ENCODE measurements at places on chromosomes 7 and 10.

DNA sequence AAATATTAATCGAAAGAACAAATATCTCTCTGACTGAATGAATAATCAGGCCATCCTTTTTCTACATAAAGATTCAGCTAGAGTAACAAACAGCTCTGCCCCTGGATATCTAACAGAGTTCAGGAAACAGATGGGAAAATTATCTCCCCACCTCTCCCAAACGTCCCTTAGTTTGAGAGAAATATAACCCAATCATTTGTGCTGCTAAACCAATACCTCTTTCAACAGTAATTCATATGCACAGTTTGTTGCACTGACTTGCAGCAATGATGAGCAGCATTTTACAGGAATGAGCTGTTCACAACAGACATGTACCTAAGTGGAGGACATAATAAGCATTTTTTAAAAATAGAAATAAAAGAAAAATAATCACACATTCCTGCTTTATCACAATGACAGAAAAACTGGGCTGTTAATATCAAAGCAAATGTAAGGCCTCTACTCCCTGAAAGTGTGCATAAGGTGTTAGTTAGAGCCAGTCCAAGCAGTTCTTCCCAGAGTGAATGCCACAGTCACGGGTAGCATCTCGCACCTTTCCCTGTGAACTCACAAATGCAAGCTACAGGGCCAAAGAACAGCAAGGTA lies 2.3 kb downstream of the CREB3L2 start:
- DNase-seq, result no peak

- no peak for DNase-seq
These were observed 209.1 kb downstream of the CREB5 start for GRCh38 chr7:28621369-28621841.

DNA sequence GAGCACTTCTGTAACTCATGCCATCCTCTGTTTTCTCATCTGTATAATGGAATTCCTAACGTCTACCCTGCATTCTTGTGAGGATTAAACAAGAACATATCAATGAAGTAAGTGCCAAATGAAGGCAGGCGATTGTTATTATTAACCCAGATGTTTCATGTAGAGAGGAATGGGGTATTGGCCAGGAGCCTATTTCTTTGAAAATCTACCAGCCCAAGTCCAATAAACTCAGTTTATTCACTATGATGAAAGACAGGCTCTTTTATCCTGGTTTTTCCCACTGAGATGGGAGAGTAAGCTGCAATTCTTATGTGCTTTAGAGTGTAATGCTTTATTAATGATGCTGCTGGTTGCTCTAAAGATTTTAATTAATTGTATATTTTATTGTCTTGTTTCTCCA lies 9.6 kb downstream of the CTTNBP2 start:
- no peak for DNase-seq

GRCh38 chr7:148696787-148697186 lies 1.9 kb upstream of the CUL1 start:
- DNase-seq, result no peak

Measured in skeletal muscle cell (primary cell).